ENCODE measurements at places on chromosomes 5 and 9.

GRCh38 chr5:119264186-119264585, 91.6 kb upstream of the TNFAIP8 start:
- no peak for DNase-seq

DNA sequence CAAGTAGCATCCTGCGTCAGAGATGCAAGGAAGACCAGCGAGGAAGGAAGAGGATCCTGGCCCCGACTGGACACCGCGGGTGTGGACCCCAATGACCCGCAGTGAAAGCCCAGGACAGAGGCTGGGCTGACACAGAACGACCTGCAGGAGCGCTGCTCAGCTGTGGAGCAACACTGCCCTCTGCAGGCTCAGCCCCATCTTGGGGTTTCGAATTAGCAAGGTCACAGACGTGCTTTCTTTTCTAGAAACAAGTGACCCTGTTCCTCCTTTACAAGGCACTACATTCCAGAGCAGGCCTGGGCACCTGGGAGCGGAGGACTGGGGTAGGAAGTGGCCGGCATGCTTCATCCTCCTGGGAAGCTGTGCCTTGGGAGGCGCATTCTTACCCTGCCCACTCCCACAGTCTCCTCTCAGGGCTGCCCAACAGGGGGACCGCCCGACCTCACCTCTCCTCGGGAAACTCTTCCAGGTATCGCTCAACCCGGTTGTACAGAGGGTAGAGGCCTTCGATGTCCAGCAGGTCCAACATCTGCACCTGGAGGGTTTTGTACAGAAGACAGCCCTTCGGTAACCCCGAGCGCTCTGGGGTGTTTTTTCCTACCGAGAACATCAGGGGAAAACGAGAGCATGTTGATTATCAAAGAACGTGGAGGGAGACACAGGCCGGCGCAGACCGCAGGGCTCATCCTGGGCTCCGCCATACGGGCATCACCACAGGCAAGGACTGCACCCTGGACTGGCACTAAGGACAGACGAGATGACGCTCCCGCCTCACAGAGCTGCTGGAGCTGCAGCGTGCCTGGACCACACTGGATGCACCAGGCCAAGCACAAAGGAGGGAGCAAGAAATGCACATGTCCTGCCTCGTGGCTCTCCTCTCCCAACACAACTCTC, 35.0 kb downstream of the IPPK start:
- peak; percentile 29 for DNase-seq

GRCh38 chr5:64637837-64638443, 52.4 kb upstream of the SHISAL2B start:
- no peak for DNase-seq

- DNase-seq = no peak
Observed at GRCh38 chr5:15116996-15117395, 245.4 kb upstream of the ANKH start.

- peak; percentile 23 for DNase-seq
Observed at GRCh38 chr9:135971892-135972291, 10.7 kb upstream of the UBAC1 start.

DNA sequence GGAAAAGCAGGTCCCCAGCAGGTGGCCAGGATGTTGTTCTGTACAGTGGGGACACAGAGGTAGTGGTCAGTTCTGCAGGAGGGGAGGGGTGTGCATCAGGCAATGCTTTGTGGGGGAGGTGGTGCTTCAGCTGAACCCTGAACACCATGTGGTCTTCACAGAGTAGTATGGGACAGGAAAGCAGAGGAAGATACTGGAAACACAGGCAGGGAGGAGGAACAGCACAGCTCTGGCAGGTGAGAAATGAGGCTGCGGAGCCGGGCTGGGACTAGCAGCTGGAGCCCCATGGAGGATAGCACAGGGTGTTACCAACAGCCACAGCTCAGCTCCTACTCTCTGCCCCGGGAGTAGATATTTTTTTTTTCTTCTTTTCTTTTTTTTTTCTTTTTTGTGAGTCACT, 161.5 kb downstream of the ENTREP1 start:
- DNase-seq = no peak

DNA sequence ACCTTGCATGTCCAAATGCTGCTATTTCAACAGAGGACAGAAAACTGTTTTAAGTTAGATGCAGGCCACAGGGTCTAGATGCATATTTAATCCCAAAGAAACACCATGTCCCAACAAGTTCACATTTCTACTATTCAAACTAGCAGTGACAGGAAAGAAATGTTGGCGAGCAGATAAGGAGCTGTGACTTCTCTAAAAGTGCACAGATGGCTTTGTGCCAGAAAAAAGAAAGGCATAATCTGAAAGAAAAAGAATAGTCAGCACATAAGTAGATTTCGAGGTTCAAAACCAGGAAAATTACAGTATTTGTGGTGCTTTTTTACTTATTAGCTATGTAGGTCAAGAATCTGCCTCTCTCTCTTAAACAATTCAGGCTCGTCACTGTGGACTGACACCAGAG, 178.3 kb downstream of the DNAH5 start:
- no peak for DNase-seq

DNA sequence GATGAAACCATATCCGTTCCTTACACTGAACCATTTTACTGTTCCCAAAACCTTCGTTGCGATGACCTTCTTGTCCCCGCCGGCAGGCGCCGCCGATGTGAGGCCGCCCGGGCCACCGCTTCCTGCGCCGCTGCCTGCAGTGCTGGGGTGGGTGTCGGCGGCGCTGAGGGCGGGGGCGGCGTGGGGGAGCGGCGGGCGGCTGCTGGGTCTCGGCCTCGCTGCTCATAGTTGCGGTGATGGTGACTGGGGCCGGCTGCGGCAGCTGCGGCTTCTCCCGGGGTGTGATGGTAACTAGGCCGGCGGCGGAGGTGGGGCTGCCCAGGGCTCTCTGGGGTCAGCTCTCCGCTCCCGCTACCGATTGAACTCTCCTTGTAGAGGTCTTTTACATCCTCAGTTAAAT, 14.1 kb upstream of the OR2S2 start:
- DNase-seq = peak; percentile 5

DNA sequence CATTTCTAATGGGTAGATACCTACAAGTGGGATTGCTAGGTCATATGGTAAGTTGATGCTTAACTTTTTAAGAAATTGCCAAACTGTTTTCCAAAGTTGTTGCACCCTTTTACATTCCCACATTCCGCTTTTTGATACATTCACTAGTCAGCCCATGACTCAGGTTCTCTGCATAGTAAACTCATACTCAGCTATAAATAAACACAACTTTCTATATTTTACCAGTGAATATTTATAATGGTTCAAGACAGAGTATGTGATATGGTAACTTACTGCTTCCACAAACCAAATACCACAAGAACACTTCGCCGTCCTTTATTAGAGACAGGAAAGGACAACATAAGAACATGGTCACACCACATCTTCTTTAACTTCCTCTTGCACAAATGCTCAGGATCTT, 54.0 kb downstream of the PLPP1 start:
- no peak for DNase-seq

DNA sequence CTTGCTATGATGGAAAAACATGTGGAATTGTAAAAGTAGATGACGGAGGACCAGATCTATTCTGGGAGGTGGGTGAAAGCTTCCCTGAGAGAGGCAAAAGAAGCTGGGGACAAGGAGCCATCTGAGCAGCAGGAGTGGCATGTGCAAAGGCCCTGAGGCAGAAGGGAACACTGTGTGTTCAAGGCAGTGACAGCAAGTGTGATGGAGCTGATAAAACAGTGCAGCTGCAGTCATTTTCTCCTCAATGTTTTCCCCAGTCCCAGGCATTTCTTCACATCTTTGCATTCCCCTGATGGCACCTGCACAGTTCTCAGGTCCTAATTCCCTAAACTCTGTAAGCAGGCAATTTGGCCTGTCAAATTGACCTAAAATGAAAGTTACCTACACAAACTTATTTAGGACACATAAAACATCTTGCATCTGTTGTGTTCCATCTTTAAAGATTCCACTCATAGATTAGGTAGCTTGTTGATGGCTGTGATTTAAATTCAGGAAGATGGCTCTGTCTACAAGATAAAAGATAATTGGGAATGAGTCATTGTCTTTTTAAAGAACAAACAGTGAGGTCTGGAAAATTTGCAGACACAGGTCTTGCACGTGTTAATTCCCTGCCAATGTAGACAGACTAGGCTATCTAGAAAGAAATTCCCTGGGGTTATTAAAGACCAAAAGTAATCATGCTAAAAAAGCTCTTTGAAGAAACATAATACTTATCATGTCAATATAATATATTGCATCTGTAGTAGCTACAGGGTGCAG, 289.6 kb upstream of the SGCD start:
- DNase-seq = no peak

- no peak for DNase-seq
Observed at GRCh38 chr9:89022001-89022759, 30.9 kb downstream of the S1PR3 start.

DNA sequence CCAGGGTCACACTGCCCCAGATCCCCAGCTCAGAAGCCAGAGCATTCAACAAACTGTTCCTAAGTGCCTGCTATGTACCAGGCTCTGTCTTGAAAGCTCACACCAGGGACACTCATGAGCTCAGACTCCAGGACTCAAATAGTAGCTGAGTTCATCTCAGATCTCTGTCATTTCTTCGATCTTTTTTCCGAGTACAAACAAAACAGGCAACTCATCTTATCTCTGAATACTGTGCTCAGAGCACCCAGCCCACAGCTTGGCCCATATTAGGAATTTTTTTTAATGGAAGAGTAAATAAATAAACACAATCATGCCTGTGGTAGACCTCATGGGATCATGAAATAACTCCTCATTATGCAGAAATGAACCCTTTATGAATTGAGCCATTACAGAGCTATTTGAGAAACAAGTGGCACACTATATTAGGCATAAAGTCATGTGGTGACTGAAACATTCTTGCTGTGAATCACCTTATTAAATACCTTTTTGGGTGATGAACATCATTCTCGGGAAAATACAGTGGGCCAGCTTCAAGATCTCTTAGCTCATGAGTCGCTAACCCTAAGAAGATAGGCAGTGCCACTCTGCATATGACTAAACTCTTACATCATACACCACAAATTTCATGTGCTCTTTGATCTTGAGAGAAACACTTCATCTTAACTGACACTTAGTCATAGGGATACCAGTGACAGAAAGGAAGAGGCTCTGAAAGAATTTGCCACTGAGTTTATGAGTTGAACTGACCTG, 9.9 kb downstream of the SH3RF2 start:
- no peak for DNase-seq

DNA sequence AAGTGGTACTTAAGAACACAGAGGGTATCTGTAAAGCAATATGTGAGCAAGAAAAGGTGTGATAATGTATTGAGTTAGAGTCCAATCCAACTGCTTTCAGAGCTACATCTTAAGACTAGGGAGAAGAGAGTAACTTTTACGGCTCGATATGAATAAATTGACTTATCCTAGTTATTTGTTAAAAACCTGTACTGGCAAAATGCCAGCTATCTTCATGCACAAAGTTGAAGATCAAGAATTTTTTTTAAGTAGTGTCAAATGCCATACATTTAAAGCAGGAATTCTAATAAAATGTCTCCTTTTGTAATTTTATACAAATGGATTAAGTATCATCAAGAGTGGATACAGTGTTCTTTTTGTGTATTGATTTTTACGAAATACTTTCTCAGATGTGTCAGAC, 305.2 kb downstream of the KIAA0825 start:
- no peak for DNase-seq

GRCh38 chr5:80780761-80781285, 126.0 kb upstream of the DHFR start:
- no peak for DNase-seq

- no peak for DNase-seq
Observed at GRCh38 chr9:34169125-34169524, 9.7 kb upstream of the UBAP1 start.

DNA sequence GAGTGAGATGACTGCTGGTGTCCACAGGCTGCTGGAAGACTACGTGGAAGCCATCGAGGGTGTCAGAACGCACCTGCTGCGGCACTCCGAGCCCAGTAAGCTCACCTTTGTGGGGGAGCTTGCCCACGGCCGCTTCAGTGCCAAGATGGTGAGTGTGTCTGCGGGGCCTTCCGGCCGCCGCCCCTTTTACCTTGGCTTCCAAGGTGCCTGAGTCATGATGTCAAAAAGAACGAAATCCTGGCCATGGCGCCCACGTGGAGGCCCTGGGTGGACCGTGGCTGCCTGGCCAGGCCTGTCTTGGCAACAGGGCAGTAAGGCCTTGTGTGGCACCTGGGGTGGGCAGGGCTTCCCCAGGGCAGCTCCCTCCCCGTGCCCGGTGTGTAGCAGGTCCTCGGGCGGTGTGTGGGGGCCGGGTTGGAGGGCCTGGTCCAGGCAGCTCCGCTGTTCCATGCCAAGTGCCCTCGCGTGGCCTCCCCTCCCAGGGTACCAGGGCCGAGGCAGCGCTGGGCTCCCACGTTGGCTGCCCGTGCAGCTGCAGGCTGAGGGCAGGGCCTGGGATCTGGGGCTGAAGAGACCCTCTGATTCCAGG, 7.8 kb downstream of the DPP7 start:
- DNase-seq = no peak

- DNase-seq = no peak
Observed at GRCh38 chr9:94156348-94157049, 72.2 kb downstream of the PTPDC1 start.

DNA sequence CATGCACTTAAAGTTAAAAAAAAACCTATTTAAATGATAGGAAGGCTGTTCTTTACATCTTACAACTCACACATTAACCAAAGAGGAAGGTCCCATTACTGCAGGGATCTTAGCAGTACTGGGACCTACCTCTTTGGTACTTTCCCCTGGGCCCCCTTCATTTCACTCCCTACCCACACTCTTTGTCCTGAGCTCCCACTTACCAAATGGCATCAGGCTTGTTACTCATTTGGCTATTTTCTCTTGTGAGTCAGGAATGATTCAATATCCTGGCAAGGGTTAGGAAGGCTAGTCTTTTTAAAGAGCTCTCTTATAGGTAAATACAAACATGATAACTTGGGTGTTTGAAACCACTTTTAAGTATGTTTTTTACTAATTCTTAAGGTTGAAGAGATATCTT, 117.4 kb upstream of the ELL2 start:
- DNase-seq = no peak

GRCh38 chr9:93673021-93673838, 96.8 kb downstream of the PHF2 start:
- no peak for DNase-seq

DNA sequence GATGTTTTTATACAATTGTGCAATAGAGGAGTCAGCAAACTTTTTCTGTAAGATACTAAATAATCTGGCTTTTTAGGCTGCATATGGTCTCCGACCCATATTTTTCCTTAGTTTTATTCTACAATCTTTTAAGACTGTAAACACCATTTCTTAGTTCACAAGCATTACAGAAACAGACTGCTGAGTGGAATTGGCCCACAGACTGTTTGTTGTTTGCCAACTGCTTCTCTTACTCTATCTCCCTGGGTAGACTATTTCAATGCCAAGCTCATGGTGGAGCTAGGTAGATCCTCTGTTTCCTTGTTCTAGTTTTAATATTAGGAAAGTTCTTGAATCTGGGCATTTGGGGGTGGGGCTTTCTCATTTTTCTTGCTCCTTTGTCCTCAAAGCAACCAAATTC, 857.6 kb downstream of the TLE1 start:
- DNase-seq = no peak
